ENCODE measurements at places on chromosomes 13 and 19.

DNA sequence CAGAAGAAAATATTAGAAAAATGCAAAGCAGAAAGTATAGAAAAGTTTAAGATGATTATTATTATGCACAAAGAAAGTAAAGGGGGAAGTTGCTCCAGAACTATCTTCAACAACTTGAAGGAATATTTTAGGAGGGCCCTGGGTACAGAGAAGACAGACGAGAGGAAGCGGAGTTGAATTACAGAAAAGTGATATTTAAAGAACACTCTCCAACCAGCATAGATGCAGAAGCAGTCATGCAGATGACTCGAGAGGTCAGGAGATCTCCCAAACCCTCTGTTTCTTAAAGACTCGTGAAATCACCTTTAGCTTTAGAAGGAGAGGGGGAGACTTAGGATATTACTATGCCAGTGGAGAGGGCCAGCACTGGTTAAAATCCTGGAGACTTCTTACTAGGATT, 8.5 kb upstream of the SHISA2 start:
- DNase-seq, result no peak

- DNase-seq, result no peak
Observed at GRCh38 chr19:560121-560520, 12.3 kb upstream of the BSG start.

- DNase-seq, result no peak
Observed at GRCh38 chr13:46885018-46885417, 11.8 kb downstream of the HTR2A start.

- no peak for DNase-seq
Observed at GRCh38 chr13:95019886-95020285, 281.4 kb downstream of the ABCC4 start.

DNA sequence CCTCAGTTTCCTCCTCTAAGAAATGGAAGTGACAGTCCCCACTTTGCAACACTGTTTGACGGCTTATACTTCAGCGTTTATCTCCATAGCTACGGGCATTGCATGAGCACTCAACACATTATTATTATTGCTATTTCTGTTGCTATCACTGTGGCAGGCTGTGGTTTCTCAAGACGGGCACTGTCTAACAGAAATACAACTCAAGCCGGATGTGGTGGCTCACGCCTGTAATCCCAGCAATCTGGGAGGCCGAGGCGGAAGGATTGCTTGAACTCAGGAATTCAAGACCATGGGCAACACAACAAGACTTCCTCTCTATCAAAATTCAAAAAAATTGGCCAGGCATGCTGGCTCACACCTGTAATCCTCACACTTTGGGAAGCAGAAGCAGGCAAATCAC, 4.9 kb upstream of the ZSWIM4 start:
- DNase-seq, result no peak

GRCh38 chr13:71249011-71249410, 618.0 kb downstream of the DACH1 start:
- DNase-seq, result no peak

DNA sequence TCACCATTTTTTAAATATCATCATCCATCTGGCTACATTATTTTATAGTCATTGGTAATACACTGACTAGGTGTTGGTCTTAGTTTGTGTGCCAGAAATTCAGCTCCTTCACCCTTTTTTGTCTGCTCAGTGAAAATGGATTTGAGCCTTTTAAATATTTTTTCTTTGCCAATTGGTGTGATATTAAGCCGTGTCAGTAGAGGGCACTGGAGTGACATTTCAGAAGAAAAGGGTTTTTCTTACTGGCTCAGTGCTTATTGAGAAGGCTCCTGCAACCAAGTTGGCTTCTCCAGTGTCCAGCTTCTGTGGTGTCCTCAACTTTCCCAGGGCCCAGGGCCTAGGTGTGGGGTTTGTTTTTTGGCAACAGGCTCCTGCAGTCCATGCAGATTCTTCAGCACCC, 546.6 kb downstream of the DACH1 start:
- DNase-seq, result no peak

DNA sequence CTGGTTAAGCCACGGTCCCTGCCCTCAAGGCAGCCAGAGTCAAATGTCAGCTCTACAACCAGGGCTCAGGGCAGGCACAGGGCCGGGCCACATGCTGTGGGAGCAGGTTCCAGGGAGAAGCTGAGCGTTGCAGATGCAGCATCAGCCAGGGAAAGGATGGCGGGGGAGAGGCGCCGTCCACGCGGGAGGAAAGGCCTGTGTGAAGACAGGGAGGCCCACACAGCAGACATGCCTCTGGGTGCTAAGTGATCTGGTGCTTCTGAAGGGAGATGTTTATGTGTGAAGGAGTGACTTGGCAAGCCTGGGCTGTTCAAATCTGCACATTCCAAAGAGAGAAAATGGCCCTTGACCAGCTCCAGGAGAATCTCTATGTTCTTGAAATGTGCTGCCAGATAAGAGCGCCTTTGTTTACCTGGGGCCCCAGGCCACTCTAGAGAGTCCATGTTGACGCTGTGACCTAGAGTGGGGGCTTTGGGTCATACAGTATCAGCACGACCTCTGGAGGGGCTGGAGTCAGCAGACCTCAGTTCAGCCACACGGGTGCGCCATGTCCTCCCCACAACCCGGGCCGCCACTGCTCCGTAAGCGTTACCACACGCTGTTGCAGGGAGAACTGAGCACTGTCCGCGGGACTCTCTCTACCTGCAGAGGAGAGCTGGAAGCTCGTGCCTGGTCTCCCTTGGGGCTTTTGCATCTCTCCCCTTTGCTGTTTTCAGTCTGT, 15.9 kb upstream of the ATF5 start:
- no peak for DNase-seq

DNA sequence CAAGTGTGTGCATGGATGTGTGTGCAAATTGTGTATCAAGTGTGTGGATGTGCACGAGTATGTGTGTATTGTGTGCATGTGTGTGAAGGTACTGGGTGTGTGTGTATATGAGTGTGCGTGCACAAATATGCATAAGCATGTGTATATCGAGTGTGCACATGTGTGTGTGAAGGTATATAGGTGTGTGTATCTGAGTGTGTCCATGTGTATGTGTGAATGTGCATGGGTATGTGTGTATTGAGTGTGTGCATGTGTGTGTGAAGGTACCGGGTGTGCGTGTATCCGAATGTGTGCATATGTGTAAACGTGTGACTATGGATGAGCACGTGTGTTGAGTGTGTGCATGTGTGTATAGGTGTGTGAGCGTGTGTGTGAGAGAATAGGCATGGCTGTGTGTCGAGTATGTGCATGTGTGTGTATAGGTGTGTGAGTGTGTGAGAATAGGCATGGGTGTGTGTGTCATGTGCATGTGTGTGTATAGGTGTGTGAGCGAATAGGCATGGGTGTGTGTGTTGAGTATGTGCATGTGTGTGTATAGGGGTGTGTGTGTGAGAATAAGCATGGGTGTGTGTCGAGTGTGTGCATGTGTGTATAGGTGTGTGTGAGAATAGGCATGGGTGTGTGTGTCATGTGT, 12.8 kb downstream of the EVI5L start:
- no peak for DNase-seq

- no peak for DNase-seq
Observed at GRCh38 chr13:93771782-93772181, 545.2 kb downstream of the GPC6 start.

DNA sequence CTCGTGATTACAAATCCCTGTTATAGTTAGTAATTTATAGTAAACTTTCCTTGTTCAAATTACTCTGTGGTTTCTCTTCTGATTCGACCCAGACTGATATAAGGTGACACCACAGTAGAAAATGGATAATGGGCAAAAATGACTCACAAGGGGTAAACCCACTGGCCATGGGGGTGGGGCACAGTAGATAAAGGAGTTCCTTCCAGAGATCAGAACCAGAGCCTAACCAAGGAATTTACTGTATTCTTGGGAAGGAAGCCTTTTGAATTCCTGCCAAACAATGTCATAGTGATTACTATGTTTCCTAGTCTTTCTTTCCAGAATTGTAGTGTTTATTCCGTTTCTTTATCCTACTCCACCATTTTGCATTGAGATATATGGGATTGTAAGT, 21.9 kb downstream of the MIR17HG start:
- DNase-seq, result no peak

- no peak for DNase-seq
Observed at GRCh38 chr13:39091586-39091985, 53.3 kb downstream of the NHLRC3 start.

GRCh38 chr19:33499248-33499647, 22.3 kb downstream of the PEPD start:
- DNase-seq, result no peak

- DNase-seq, result no peak
Observed at GRCh38 chr19:31511098-31511497, 161.9 kb upstream of the TSHZ3 start.

DNA sequence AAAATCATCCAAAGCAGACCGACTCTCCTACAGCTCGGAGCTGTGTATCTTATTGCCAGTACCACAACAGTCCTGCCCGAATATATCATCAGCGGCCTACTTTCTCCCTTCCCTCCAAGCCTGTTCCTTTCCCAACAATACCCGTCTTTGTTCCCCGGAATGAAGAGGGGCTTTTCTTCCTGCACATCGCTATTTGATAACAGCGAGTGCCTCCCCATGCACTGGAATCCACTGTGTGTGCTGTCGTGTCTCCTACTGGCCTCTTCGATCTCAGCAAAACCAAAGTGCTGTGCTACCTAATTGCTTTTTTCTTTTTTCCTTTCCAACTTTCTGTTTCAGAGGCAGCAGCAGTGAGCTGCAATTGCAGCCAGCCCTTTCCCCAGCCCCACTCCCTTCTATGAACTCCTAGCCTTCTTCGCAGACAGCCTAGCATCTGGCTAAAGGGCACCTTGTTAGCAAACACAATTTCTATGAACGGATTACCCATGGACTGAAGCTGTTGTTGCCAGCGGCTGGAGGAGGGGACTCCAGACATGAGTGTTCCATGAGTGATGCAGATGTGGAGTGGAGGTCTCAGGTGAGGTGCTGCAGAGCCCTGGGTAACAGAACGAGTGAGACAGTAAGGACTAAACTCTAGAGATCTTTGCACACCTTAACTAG, 43.4 kb downstream of the EFNB2 start:
- DNase-seq, result no peak

DNA sequence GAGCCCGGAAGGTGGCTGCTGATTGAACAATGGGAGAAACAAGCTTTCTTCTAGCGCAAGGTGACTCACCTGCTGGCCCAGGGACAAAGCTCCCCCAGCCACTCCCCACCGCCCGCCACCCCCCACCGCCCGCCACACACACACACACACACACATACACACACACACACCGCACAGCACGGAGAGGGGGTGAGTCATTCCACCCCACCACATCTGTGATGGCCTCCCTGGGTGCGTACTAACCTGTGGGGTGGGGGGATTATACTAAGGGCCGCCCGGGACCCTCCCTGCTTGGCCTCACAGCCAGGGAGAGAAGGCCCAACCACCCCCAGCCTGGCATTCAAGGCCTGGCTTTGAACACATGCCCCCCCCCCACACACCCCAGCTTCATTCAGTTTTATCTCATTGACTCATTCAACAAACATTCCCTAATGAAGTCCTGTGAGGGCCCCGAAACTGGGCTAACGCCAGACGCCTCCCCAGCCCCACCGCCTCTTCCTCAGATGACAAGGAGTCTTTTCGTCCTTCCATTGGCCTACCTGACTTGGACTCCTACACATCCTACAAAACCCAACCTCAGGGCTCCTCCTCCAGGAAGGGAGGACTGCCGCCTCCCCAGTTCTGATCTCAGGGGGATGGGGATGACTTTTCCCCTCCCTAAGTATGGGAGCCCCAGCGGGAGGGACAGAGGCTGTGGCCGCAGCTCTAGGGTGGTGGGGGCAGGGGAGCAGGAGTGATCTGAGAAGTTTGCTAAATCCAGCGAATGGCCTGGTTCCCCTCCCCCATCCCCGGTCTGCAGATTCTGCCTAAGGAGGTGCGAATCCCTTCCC, 5.8 kb upstream of the ONECUT3 start:
- DNase-seq, result peak; percentile 15

DNA sequence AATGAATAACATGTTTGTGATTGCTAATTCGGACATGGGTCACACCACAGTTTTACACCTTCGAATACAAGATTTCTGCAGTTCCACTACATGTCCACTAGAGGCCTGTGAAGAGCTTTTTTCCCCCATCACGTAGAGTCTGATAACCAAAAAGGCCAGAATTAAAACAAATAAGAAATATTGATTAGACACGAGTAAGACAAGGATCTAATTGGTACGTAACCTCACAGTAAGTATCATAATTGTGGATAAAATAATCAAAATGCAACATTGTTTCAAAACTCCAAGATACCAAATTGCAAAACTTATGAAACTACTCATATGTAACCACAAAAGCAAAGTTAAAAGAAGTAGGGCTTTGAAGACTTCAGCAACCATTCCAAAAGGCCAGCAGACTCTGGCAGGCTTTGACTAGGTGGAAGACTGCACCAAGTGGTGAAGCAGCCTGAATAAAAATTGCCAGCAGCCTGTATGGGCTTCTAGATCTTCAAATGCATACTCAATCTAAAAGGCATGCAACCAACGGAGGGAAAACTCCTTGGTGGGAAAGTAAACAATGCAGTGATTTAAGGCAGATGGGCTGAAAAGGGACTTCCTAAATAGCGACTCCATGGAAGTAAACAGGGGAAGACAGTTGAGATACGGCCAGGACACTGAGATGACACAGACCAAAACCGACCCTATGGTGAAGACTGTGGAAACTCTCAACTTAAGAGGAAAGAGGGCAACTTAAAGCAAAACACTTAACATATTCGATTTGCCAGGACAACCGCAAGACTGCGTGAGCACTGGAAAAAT, 56.7 kb downstream of the STARD13 start:
- no peak for DNase-seq

DNA sequence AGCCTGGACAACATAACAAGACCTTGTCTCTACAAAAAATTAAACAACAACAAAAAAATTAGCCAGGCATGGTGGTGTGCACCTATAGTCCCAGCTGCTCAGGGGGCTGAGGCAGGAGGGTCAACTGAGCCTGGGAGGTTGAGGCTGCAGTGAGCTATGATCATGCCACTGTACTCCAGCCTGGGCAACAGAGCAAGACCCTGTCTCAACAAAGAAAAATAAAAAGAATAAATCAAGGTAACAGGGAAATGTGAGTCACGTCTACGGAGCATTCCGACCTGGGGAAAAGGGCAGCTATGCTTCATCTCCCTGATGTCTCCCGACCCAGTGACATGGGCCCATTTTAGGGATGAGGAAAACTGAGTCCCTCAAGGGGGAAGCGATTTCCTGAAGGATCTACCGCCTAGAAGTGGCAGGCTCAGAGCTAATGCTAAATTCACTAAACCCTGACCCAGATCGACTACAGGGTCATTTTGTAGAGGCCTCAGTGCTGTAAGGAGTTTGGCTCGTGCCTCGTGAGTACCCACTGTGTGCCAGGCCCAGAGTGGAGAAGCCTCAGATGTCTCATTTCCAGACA, 19.5 kb downstream of the PTPRS start:
- no peak for DNase-seq
